ENCODE measurements at places on chromosomes 4 and X.
A peak's percentile ranks its signal among the peaks of the same experiment; 100 is the strongest.

GRCh38 chrX:47817421-47817820 lies 19.3 kb upstream of the ZNF81 start:
- DNase-seq = no peak

DNA sequence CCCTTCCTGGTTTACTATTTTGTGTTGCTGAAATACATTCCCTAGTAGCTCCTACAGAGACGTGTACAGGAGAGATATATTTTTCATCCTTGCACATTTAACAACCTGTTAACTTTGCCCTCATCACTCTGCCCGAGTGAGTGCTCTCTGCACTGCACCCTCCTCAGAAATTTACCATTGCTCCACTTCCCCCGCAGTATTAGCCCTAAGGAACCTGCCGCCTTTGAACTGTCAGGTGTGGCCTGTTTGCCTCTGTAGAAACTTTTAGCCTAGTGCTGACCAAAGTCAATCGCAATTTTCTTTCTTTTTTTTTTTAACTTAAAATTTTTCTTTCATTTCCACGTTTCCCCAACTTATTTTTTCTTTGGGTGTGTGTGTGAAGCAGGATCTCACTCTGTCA lies 46.6 kb upstream of the TBL1X start:
- DNase-seq = no peak

- DNase-seq = no peak
Observed at GRCh38 chr4:138507522-138507921, 265.4 kb upstream of the SLC7A11 start.

DNA sequence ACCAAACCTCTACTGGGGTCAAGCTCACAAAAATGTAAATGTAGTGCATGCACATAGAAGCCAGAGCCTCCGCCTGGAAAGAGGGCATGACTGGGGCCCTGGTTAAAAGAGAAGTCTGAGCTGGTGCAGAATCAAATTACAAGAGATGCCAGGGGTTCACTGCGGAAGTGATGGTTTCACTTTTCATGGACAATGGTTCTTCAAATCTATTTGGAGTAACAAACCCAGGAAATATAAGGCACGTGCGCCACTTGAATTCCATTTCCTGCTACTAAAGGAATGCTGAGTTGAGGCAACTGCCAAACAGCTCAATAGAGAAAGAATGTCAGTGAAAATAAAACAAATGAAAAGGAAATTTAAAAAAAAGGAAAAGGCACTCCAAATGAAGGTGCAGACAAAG lies 79.8 kb downstream of the FUNDC1 start:
- DNase-seq = no peak

DNA sequence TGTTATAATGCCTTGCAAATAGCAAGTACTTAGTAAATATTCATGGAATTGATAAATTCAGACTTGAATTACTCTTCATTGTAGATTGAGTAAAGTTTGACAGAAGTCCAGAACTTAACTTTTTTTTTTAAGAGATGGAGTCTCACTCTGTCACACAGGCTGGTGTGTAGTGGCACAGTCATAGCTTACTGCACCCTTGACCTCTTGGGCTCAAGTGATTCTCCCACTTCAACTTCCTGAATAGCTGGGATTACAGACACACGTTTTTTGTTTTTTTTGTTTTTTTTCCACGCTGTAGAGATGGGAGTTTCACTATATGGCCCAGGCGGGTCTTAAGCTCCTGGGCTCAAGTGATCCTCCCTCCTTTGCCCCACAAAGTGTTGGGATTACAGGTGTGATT lies 32.1 kb downstream of the UBE2K start:
- DNase-seq = no peak

DNA sequence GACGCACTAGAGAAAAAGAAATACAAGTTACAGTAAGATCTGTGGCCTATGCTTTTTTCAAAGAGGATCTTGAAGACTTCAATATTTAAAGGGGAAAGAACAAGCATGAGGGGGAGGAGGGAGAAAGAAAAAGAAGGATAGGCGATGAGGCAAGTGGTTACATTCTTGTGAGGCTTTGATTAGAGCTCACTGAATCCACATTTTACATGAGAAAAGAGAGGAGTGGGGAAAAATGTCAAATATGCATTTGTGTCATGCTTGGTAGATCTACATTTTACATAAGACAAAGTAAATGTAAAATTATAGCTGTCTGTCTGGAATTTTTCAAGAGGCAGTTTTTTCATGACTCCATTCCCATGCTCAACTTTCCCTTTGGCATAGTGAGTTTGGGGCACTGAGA lies 965.9 kb downstream of the FSTL5 start:
- DNase-seq = no peak

- no peak for DNase-seq
Observed at GRCh38 chr4:162849937-162850336, 316.8 kb downstream of the NAF1 start.

DNA sequence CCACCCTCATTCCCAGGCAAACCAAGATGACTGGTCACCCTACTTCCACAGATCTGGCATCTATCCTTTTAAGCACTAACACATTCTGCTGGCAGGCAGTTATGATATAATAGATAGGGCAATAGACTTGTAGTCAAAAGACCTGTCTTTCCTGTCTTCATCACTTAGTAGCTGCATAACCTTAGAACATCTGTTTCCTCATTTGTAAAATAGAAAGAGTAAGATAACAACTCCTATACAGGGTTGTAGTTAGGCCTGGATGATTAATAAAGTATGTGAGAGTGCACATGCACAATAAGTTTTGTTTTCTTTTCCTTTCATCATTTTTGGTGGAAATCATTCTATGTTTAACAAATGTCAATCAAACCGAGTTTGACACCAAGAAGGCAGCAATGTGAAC lies 72.1 kb downstream of the GPR82 start:
- no peak for DNase-seq

- DNase-seq = no peak
Observed at GRCh38 chr4:14879683-14880082, 122.6 kb upstream of the CPEB2 start.

DNA sequence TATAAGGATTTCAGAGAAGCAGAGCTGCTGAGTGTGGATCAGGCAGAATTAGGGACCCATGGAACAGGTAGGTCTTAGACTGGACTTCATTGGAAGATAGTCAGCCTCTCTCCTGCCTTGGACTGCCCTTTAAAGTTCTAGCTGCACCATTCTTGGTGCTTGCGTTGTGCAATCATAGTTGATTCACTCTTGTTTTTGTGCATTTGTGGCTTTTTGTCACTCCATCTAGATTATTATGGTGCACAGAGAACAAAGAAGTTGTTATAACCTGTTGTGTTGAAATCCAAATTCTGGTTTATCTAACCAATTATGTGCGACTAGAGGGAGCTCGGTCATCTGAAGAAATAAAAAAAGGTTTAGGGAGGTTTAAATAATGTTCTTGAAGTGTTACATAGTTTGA lies 59.3 kb downstream of the JADE1 start:
- DNase-seq = no peak

DNA sequence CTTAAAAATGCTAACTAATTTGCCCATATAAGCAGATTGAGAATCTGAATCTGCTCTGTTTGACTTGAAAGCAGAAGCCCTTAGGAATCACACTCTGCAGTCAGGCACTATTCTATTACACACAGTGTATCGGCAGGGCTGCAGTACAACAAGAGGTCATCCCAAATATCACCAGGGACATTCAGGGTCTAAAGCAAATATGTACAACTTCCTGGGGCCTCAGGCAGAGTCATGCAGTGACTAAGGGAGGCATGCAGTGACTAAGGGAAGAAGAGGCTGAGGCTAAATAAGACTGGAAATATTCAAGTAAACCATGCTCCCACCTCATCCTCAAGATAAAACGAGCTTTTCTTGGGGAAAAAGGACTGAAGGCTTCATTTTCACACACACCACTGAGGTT lies 20.9 kb downstream of the MAPK10 start:
- peak; percentile 9 for DNase-seq

DNA sequence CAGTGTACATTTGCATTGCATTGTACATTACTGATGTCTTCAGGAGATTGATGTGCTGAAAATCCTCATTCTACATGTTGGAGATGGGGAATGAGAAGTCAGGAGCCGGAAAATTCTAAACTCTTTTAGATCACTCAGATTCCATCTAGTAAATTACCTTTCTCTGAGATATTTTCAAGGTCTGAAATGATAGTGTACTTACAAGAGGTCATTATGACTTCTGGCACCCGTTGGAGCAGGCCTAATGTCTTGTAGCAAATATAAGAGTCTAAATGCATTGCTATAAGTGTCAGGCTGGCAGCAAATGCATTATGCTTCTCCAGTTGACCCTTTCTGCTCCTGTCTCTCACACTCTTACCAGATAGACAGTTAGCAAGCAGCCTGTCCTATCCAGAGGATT lies 692.8 kb downstream of the GRID2 start:
- no peak for DNase-seq

DNA sequence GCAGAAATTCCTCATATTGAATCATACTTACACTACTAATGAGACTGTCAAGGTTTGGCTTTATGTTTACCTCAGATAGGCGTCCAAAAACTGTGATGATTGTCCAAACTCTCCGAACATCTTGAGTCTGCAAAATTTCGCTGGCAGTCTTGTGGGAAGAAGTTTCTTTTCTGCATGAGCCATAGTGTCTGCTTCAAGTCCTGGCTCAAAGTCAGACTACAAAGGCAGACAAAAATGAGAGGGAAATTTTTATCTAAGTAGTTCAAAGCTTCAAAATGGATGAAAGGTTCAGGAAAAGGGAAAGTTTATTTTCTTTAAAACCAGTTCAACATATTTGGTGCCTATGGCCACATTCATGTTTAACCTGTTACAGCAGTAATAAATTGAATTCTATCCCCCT lies 40.7 kb downstream of the PALLD start:
- no peak for DNase-seq

DNA sequence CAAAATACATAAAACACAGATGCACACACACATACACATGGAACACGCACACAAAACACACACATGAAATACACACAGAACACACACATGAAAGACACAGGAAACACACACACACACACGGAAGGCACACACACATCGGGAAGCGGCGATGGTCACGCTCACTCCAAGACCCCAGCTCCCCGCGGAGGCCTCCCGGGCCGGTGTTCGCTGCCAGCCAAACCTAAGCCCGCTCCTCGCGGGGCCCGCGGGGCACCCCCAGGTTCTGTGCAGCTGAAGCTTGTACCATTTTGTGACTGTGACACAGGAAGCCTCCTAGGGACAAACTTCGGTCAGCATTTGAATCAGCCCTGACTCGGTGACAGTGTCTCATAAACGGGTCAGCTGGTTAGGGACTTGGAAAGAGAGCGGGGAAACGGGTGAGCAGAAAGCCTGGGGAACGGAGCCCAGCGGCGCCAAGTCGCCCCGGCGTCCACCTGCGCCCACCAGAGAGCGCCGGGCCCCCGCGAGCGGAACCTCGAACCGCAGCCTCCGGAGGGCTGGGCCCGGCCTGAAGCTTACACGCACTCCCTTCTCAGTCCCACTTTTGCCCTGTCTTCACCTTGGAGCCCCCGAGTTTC lies 32.1 kb downstream of the F11 start:
- DNase-seq = no peak

DNA sequence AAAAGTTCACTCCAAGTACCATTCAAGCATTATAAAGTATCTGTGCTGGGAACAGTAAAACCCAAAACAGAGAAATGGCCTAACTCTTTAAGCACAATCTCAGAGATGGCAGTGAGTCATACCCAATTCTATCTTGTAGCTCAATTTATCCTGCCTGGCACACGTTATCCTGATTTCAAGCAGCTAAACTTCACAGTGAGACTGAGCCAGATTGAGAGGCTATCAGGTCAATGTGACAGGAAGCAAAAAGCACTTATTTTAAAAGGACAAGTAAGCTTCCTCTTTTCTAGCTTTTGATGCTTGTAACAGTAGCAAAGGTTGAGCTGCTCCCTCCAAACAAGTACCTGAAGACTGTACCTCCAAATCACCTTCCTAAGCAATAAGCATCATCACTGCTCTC lies 324.9 kb downstream of the NAF1 start:
- no peak for DNase-seq

GRCh38 chr4:69214716-69215115 lies at the start of gene UGT2B11:
TSS of gene UGT2B11 (minus strand) at chr4:69214748. CDS start at chr4:69214722, 26 bp downstream.
- DNase-seq = no peak

DNA sequence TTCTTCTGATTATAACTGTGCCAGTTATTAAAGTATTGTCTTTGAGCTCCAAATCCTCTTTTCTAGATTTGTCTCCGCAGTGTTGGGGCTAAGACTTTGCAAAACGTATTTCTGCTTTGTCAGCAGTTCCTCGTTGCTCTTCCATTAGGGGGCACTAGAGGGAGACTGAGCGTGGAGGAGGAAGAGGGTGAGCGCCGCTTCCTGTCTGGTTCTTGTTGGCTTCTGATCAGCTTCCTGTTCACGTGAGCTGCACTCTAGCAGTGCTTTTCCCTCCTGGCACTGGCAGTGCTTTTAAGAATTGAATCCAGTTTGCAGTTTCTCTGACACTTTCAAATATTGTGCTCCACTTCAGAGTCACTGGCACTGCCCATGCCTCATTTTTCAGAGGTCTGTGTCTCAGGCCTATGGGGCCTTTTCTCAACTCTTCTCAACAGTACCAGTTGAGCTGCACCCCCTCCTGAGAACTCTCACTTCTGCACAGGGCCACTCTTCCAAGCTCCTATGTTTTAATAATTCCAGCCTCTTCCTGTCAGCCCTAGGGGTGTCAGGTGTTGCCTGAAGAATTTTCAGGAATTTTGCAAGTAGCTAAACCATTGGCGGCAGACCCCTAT lies 54.4 kb upstream of the LCORL start:
- DNase-seq = no peak

DNA sequence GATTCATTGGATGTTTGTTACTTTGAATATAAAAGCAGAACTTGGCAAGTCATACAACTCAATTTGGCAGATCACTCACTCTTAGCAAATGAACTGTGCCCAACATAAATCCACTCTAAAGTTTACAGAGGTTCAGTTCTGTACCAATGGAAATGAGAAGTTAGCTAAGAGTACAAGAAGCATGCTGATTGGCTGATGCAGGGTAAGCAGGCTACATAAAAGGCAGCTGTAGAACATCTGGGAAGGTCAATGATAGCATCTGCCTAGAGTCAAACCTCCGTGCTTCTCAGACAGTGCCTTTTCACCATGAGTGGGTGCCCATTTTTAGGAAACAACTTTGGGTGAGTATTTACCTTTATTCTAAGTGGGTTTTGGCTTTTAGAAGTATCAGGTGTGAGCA lies at the start of gene TDO2:
TDO2 (plus strand) TSS at position 244 of the 400 bp plus-strand sequence; CDS start at position 307, 63 bp downstream.
- DNase-seq = no peak

- no peak for DNase-seq
Observed at GRCh38 chrX:22406201-22406737, 133.6 kb downstream of the CBLL2 start.

DNA sequence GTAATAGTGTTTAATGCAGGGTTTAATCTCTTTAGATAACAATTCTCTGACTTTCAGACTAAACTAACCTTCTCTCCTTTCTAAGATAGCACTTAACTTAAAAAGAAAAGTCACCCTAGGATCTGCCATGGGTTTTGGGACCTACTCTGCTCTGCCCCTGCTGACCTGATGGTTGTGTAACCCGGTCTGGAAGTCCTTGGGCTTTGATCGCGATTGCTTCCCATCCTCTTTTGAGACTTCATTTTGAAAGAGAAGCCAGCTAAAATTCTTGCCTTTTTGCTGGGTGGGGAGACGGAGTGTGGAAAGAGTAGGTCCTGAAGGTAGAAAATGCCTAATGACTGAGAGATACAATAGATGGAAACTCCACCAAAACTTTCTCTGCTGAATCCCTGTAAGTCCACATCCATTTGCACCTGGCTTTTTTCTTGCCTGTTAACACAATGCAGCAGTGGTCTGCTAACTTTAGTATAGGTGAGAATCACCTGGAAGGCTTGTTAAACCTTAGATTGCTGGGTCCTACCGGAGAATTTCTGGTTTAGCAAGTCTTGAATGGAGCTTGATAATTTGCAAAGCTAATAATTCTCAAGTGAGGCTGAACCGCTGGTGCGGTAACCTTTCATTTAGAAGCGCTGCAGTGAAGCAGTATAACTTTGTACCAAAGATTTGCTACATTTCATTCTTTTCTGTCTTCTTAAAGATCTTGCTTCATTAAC lies 45.6 kb upstream of the CCSER1 start:
- DNase-seq = no peak

Data from GOT3 (cell line).